Globus pallidus (tissue), 1 donor: ENCODE measurements at places on chromosomes 2 and 18.

DNA sequence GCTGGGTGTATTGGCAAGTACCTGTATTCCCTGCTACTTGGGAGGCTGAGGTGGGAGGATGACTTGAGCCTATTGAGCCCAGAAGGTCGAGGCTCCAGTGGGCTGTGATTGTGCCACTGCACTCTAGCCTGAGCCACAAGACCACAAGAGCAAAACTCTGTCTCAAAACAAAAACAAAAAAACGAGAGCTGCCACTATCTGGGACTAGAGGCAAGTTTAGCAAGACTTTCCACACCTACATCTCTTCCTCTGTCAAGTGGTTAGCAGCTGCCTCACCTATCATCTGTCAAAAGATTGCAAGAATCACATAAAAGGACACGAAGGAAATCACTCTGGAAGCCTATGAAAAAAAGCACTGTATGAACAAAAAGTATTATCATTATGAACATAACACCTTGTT, 55.2 kb upstream of the RIOK3 start:
- no peak for DNase-seq

GRCh38 chr2:216693414-216694080, 1.8 kb downstream of the IGFBP5 start:
- DNase-seq: no peak

GRCh38 chr2:232525791-232526371, at the start of gene CHRND:
CHRND (plus strand) TSS chr2:232526160; CDS start chr2:232526216, 56 bp downstream.
- peak; percentile 66 for DNase-seq

DNA sequence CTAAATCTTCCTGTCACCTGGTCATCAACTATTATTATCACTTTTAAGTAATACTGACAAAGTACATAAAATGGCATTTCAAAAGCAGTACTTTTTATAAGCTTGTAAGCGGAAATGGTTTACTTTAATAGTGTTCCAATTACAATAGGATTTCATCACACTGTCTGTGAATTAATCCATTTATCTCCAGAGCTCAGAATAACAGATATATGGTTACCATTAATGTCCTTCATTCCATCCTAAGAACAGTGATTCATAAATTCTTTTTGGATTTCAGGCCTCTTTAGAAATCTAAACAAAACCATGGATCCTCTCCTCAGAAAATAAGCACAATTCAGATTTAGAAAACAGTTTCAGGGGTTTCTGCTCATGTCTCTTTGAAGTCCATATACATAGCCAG, 68.4 kb downstream of the PID1 start:
- DNase-seq: no peak

DNA sequence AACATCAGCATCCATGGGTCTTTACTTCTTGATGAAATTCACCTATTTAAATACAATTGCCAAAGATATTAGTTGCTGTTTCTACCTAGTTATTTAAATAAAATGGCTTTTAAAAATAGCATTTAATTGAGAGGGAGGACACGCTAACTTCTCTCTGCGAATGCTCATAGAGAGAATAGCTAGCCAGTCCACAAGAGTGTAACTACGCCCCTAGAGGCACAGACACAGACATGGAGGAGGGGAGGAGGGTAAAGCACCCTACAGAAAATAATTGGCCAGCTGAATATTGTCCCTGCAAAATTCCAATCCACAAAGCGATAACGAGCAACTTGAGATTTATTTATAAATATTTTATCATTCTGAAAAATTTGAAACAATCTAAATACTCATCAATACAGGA, 97.0 kb upstream of the PAPOLG start:
- DNase-seq: no peak

DNA sequence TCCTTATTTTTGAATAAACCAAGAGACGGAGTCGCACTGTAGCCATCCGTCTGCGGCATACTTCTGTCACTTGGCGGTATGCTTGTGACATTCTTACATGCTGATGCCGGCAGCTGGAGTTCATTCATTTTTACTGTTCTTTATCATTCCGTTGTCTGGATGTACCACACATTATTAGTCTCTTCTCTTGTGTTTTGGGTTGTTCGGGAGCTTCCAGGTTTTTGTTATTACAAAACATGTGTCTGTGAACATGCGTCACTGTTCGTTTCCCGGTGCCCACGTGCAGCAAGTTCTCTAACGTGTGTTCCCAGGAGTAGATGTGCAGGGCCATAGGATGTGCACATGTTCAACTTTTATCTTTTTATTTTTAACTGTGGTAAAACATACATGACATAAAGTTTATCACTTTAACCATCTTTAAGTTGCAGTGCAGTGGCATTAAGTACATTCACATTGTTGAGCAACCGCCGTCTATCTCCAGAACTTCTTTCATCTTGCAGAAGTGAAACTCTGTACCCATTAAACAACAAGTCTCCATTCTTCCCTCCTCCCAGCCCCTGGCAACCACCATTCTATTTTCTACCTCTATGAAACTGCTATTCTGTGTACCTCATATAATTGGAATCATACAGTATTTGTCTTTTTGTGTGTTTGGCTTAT, 40.1 kb downstream of the MTCL1 start:
- DNase-seq: no peak

DNA sequence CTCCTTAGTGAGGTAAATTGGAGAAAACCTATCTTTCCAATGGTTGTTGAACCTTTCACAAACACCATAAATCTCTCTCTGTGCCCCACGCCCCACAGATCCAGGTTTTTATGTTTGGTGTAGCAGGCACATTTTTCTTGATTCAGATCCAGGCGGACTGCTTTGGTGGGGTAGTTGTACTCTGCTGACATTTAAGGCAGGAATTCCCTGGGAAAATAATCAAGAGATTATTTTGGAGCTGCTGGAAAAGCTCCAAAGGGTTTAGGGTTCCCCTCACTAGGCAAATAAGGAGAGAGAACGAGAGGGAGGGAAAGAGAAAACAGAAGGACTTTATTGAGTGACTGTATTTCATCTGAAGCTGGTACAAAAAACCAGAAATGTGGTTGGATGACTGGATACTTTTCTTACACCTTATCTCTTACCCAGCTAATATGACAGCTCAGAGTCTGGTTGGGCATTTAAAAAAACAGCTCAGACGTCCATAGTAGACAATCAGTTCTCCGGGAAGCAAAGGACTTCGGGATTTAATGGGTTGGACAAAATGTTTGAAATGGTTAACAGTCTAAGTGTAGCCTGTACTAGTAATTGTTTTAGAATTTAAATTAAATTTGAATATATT, 3.6 kb upstream of the AQP4 start:
- peak; percentile 18 for DNase-seq

DNA sequence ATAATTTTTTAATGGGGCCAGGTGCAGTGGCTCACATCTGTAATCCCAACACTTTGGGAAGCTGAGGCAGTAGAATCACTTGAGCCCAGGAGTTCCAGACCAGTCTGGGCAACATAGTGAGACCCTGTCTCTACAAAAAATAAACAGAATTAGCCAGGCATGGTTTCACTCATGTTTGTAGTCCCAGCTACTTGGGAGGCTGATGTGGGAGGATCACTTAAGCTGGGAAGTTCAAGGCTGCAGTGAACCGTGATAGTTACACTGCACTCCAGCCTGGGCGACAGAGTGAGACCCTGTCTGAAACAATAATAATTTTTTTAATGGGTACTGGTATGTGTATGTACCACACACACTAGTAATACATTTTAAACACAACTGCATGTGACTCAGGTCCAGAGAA, 2.4 kb downstream of the ARL6IP6 start:
- DNase-seq: no peak

- DNase-seq: no peak
Measured at GRCh38 chr2:100273387-100273786, 48.9 kb downstream of the LONRF2 start.

DNA sequence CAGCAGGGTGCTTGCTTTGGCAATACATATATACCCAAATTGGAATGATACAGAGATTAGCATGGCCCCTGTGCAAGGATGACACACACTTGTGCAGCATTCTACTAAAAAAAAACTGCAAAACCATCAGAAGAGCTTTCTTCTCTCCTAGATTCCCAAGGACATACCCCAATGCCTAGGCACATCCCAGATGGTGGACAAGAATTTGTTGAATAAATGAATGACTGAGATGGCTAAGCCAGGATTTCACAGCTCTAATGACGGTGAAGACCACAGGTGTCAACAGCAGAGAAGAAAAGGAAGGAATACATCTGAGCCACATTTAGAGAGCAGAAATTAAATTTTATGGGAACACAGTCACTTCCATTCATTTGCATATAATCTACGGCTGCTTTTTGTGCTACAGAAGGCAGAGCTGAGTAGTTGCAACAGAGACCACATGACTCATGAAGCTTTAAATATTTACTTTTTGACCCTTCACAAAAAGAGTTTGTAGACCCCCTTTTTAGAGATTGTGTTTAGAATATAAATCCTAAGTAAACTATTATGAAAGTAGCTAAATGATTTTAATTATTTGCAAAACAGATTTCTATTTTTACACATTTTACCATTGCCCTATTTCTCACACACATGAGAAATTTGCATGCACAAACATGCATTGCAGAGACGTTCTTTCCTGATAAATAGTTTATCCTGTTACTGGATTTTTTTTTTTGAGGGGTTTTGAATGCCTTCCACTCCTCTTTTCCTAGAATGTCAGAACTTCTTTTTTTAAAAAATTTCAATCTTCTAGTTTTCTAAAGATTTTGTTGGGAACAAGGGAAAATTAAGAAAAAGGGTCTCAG, 119.0 kb downstream of the PMAIP1 start:
- no peak for DNase-seq

- no peak for DNase-seq
Measured at GRCh38 chr2:150020937-150021673, 433.5 kb upstream of the MMADHC start.

GRCh38 chr18:48363175-48363574, 46.0 kb downstream of the ZBTB7C start:
- DNase-seq: no peak

DNA sequence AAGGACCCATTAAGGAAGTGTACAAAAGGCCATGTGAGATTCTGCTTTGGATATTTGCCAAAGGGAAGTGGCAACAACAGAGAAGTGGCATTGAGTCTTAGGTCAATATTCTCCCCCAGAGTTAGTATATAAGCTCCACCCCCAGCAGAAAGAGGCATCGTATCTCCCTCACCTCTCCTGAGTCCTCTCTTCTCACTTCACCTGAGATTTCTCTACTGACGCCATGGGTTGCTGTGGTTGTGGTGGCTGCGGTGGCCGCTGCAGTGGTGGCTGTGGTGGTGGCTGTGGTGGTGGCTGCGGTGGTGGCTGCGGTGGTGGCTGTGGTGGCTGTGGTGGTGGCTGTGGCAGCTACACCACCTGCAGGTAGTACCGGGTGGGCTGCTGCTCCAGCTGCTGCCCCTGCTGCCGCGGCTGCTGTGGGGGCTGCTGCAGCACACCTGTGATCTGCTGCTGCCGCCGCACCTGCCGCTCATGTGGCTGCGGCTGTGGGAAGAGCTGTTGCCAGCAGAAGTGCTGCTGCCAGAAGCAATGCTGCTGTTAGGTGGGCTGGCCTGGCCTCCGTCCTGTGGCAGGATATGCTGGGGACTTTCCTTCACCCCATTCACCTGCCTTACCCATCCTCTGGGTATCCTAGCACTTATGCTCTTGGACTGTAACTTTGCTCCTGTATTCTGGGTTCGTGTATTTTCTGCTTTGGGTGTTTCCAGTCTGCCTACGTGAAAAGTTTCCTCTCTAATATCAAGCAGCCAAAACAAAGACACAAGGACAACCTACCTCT, 5.9 kb downstream of the SCYGR3 start:
- DNase-seq: peak; percentile 37

DNA sequence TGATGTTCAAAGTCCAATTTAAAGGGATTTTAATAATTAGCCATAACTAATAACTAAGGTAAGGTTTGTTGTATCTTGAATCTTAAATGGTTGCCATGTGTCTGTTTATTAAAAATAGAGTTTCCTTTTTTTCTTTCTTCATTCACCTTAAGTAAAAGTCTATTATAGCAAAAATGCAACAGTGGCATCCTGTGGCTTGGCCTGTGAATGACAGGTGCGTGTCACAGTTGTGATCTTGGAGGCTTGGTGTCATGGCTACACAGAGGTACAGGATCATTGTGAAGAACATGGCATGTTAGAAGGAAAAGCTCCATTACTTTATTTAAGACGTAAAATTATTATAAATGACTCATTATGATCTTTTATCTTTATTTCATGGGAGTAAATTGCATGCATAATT, 246.1 kb downstream of the BCL2 start:
- DNase-seq: no peak

DNA sequence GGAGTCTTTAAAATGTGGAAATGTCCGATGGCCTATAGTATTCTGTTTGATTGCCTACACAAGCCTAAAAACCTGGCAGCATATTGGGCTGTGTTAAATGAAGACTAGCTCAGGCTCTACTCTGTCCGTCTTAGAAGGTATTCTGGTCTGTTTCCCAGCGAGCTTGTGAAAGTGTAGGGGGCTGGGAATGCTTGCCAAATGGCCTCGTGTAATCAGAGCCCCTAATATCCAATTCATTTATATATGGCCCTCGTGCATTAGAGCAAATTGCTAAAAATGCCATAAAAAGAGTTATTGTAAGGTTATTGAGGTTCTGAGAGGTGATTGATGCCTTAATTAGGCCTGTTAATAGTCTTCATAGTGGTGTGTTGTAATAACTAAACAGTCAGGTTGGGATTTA, 1500.4 kb downstream of the DPP10 start:
- DNase-seq: no peak

- no peak for DNase-seq
Measured at GRCh38 chr18:12750715-12751502, 48.1 kb downstream of the PSMG2 start.

GRCh38 chr2:145769011-145769716, 1249.2 kb upstream of the ZEB2 start:
- DNase-seq: no peak

- no peak for DNase-seq
Measured at GRCh38 chr18:10320791-10321190, 133.6 kb upstream of the APCDD1 start.

DNA sequence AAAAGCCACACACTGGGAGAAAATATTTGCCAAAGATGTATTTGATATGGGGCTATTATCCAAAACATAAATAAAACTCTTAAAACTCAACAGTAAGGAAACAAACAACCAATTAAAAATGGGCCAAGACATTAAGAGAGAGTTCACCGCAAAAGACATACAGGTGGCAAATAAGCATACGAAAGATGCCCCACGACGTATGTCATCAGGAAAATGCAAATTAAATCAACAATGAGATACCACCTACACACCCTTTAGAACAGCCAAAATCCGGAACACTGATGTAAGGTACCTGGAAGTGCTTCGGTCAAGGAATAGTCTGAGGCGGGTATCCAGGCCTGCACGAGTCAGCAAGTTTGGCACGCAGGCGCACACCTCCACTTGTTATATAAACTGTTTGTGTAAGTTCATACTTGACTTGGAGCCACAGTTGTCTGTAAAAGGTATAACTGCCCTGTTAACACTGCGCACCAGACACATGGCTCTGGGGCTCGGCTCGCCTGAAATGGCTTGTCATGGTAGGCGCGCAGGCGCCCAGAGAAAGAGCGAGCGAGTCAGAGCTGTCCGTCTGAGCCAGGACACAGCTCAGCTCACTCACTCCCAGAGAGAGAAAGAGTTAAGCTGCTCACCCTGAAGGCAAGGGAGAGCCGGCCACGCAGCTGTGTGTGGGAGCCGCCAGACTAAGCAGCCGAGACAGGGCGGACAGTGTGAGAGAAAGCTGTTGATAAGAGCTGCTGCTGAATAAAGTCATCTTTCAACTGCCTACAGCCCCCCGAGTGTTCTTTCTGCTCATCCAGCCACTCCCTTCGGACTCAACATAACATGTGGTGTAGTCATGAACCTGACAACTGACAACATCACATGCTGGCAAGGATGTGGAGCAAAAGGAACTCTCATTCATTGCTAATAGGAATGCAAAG, 87.3 kb downstream of the HNRNPLL start:
- DNase-seq: no peak

- no peak for DNase-seq
Measured at GRCh38 chr18:8620845-8621244, 11.6 kb downstream of the RAB12 start.

- peak; percentile 57 for DNase-seq
Measured at GRCh38 chr18:79528846-79529245, 133.1 kb downstream of the NFATC1 start.
